Stimulated activated CD8-positive, alpha-beta memory T cell treated with anti-CD3 and anti-CD28 coated beads, Interleukin-7, amount 100 ng/mL, for 4 hours (primary cell): ENCODE measurements at places on chromosomes 6 and 20.
A peak's percentile ranks its signal among the peaks of the same experiment; 100 is the strongest.

GRCh38 chr6:105795913-105796517 lies 290.1 kb upstream of the PRDM1 start:
- DNase-seq: no peak

DNA sequence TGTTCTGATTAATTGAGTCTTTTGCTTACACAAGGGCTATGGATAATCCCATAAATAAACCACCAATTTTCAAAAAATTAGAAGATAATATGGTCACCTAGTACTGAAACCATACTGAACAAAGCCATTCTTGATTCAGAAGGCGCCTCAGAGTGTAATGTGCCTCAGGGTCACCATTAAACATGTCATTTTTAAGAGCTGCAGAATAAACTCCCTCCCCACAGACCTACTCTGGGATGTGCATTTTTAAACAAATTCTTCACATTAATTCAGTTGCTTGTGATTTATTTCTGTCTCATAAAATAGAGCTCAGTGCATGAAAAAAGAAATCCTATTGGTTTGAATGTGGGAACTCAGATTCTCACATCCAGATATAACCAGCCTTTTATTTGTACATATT lies 202.1 kb upstream of the HEY2 start:
- no peak for DNase-seq

DNA sequence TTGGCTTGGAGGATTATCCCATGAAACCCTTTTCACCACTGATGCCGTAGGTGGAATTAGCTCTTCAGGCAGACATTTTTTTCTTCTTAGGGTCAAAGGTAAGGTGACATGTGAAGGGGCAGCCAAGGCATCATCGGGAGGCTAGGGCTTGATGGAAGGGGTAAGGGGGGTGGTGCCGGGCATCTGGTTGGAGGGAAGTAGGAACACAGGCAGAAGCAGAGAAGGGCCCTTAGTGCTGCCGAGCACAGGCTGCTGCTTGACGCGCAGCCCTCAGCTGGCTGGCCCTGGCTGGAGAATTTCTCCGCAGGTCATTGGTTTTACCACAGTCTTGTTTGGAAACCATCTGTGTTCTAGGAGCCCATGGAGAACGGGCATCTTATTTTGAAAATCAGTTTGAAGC lies 54.7 kb downstream of the TRAF3IP2 start:
- no peak for DNase-seq

DNA sequence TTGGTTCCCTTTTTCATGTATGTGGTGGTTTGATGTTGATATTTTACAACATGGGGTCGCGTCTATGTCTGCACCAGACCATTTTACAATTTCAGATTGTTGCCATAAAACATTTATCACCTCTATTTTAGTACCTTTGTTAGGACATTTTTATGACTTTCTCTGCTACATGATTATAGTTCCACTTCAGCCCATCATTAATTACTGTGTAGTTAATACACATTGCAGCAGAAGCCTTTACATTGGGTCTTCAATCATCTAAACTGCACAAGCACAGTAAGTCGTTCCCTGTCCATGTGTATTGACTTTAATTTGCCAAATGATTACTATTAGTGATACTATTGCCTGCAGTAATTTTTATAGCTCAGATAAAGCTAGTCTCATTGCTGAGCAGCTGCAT lies 15.7 kb upstream of the TMEM217 start:
- DNase-seq: no peak

DNA sequence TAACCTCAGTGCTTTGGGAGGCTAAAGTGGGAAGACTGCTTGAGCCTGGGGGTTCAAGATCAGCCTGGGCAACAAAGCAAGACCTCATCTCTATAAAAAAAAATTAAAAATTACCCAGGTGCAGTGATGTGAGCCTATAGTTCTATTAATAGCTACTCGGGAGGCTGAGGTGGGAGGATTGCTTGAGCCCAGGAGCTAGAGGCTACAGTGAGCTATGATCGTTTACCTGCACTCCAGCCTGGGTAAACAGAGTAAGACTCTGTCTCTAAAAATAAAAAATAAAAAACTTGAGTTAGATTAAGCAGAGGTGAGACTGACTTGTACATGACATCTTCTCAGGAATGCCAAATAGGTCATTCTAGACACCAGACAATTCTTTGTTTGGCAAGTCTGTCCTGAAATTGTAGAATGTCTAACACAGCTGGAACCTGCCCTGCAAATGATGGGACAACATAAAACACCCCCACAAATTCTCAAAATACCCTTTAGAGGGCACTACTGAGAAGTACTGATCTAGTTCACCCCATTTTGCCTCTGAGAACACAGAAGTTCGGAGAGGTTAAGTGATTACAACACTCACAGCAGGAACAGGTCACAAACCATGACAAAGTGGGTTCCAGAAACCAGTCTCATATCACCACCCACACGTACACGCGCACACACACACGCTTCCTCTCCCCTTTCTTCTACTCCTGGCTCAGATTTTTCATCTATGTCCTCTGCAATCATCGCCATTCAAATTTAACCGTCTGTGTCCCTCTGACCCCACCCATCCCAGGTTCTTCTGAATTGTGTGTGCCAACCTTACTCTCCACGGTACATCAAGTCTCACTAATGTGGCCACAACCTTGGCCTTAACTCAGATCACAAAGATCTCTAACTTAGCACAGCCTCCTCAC lies 38.3 kb downstream of the ARHGAP18 start:
- DNase-seq: peak; percentile 66

GRCh38 chr6:288866-289265 lies 3.4 kb upstream of the DUSP22 start:
- DNase-seq: no peak

DNA sequence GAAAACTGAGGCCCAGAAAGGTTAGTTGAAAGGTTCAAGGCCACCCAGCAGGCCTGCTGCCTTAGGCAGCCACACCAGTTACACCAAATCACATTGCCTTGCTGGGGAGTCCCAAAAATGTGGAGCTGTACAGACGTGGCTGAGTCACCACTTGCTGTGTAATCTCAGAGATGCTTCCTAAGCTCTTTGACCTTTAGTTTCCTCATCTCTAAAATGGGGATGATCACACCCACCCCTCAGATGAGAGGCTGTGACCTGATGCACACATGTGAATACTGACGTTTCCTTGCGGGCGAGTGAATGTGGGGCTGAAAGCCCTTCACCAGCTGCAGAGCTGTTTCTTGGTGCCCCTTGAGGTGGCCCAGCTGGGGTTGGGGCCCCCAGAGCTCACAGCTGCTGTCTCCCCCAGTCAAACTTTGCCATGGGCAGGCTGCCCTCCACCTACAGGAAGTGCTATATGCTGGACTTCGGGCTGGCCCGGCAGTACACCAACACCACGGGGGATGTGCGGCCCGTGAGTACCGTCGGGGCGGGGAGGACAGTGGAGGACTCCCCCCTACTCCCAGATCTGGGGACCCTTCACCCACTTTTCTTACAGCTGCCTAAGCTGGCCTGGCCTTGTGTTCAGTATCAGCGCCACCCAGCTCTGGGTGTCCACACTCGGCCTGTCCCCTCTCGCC lies 11.0 kb downstream of the TTBK1 start:
- DNase-seq: no peak

GRCh38 chr6:137874204-137875057 lies 7.4 kb downstream of the TNFAIP3 start:
- no peak for DNase-seq

GRCh38 chr6:40556023-40556422 lies 31.1 kb downstream of the LRFN2 start:
- no peak for DNase-seq

DNA sequence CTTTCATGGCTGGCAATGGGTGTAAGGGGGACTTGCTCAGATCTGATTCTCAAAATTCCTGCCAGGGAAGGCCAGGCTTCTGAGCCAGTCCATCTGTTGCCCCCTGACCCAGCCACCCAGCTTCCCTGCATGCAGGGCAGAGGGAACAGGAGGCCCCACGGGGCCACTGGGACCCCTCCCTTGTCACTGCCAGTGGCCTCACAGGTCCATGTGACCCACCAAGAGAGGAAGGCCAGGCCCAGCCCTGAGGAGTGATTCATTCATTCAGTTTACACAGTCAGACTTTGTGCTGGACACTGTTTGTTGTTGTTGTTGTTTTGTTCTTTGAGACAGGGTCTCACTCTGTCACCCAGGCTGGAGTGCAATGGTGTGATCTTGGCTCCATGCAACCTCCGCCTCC lies 39.5 kb downstream of the UBE2V1 start:
- no peak for DNase-seq

DNA sequence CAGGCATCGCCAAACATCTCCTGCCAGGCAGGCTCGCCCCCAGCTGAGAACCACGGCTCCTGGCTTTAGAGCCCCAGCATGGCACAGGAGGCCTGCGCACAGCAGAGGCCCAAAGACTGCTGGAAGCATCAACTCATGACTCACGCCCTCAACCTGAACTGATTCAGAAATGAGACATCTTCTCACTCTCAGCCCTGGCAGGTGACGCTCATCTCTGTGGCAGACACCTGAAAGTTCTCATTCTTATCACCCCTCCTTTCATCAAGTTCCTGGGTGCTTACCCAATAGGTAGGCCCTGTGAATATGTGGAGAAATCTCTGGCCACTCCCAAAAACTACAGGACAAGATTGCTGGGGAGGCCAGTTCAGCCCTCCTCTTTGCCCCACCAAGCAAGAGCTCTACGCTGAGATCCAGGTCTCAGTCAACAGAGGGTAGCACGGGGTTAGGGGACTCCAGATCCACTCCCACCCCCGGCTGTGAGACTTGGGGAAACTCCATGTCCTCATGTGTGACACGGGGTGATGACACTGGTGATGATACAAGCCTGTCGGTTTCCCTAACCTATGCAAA lies 11.3 kb downstream of the NFATC2 start:
- DNase-seq: peak; percentile 64

- DNase-seq: no peak
Measured at GRCh38 chr20:40770564-40771307, 81.7 kb upstream of the MAFB start.

DNA sequence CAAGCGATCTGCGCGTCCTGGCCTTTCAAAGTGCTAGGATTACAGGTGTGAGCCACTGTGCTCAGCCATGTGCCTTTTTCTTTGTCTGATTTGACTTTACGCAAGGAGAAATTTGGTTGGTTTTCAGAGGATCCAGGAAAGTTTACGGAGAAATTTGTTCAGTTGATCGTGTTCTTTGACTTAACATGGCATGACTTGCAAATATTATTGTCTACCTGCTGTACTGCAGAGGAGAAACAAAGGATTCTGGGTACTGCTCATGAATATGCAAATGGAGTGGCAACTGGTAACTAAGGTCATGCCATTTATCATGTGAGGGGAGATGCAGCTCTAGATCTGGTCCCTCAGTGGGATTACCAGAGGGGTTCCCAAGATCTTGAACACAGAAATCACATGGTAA lies 68.8 kb upstream of the CHD6 start:
- no peak for DNase-seq

- DNase-seq: no peak
Measured at GRCh38 chr20:46930640-46931339, 36.1 kb downstream of the EYA2 start.

- no peak for DNase-seq
Measured at GRCh38 chr6:157244780-157245179, 78.5 kb downstream of the TMEM242 start.

- no peak for DNase-seq
Measured at GRCh38 chr6:96675597-96675996, 112.7 kb downstream of the FHL5 start.

- no peak for DNase-seq
Measured at GRCh38 chr20:38724626-38725147, 401 bp downstream of the SLC32A1 start.

DNA sequence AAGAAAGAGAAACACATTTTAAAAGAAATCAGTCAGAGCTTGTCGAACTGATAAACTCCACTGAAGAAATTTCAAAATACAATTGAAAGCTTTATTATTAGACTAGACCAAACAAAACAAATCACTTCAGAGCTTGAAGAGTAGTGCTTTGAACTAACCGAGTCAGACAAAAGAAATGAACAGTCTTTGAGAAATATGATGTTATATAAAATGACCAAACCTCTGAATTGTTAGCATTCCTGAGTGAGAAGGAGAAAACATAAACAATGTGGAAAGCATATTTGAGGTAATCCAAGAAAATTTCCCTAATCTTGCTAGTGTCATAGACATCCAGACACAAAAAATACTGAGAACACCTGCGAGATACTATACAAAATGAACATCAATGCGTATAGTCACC lies 13.2 kb upstream of the CST4 start:
- no peak for DNase-seq
